Liver (tissue), 10 donors: ENCODE measurements at places on chromosomes 5 and 9. TPM values are rescaled to one million over a fixed set of nuclear protein-coding genes. Genes with fewer than 3 reads are reported as not detected.

Gene ADAMTS6
- 2.0 TPM for total RNA-seq

Gene MARCOL
- total RNA-seq, result not detected

Gene ATOX1
- total RNA-seq, result 25.9 TPM

- DNase-seq, result no peak
Observed at GRCh38 chr9:72592502-72593403, 71.3 kb downstream of the TMC1 start.

- DNase-seq, result no peak
Observed at GRCh38 chr5:151072630-151073025, 8.2 kb downstream of the TNIP1 start.
